ENCODE measurements at places on chromosomes 5 and 9.
A peak's percentile ranks its signal among the peaks of the same experiment; 100 is the strongest.

- DNase-seq = no peak
These were observed 47.9 kb upstream of the HSPA9 start for GRCh38 chr5:138623053-138623452.

- DNase-seq = no peak
These were observed 163.9 kb downstream of the ARRDC3 start for GRCh38 chr5:91219091-91219802.

- DNase-seq = peak; percentile 58
These were observed 26.6 kb upstream of the ABLIM3 start for GRCh38 chr5:149114403-149115312.

- no peak for DNase-seq
These were observed 398.1 kb downstream of the MAN2A1 start for GRCh38 chr5:110087829-110088228.

GRCh38 chr5:14327624-14328023, 184.5 kb downstream of the TRIO start:
- DNase-seq = no peak

GRCh38 chr5:91384671-91385430, 1.7 kb upstream of the ARRDC3 start:
- peak; percentile 91 for DNase-seq

- DNase-seq = no peak
These were observed 485.6 kb downstream of the ZSWIM6 start for GRCh38 chr5:61817472-61818326.

DNA sequence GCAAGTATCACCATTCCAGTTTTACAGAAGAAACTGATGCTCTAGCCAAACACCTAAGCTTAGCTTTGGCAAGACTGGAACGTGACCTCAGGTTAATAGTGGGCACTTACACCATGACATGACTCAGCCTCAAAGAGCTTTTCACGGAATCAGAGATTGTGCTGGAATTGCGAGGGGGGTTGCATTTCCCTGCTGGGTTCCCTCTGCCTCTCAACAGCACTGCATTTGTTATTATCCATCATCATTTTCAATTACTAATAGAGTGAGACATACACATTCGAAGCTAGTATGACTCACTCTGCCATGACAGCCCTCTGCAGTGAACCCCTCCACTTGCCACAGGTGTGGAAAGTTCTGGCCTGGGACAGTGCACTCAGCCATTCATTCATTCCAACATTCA, 8.0 kb downstream of the SPOCK1 start:
- DNase-seq = no peak

DNA sequence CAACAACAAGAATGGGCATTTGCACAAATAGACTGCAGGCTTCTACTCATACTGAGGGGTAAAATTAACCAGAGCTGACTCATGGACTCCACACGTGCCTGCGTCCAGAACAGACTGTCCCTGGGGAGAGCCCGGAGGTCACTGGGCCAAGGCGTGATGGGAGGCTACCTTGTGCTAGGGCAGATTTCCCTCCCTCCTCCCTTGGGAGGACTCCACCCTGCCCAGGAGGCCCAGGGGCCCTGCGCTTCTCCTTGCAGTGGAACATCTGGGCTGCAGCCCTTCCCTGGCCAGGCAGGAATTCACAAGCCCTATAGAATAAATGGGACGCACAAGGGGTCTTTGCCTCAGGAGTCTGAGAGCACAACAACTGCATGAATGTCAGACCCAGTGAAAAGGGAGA, 35.6 kb downstream of the IRX2 start:
- DNase-seq = no peak

DNA sequence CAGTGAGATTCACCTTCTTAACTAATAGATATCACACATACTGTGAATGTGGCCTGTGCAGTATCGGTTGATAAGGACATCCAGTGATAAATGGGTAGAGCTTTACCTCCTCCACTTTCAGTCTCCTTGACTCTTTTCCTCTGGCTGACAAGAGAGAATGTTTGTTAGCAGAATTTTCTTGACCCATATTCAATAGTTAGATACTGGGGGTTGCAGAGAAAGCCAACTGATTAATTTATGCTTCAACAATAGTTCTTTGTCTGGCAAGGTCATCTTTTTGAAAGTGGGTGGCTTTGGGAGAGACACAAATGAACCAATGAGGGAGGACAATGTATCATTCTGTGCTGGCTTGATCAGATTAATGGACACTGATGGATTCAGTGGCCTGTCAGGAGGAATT, 30.3 kb downstream of the TTC23L start:
- DNase-seq = no peak

DNA sequence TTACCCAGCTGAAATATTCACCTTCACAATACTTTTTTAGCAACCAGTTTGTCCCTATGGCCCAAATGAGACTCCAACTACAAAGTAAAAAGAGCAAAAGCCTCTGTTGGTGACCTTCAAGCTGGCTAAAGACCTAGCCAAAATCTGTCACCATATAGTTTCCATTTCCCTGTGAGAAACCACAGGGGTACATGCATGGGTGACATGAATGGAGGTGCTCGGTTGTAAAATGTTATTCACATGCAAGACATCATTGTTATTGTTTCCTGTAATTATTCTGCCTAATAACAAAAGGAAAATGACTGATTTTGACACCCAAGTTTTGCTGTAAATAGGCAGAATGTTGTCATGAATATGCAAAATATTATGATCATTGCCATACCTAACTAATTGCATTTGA, 285.3 kb downstream of the ZNF608 start:
- no peak for DNase-seq

DNA sequence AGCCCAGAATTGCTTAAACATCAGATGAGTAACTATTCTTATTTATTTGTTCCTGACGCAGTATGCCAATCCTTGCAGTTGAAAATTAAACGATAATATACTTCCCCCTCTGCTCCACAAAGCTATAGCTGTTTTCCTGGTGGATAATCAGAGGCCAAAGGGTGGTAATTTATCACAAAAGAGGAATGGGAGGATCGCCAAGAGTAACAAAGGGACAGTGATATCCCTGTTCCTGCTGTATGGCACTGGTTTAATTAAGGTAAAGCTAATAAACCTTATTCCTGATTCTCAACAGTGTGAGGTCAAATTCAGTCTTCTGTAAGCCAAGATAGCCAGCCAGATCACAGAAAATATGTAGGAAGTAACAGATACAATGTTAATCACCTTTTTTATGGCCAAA, 33.4 kb upstream of the PTGER4 start:
- no peak for DNase-seq

GRCh38 chr5:135440916-135441315, 6.2 kb downstream of the DCANP1 start:
- no peak for DNase-seq

GRCh38 chr5:80920333-80920732, 39.8 kb upstream of the RASGRF2 start:
- no peak for DNase-seq

- no peak for DNase-seq
These were observed 60.7 kb downstream of the ROR2 start for GRCh38 chr9:91889161-91889911.

DNA sequence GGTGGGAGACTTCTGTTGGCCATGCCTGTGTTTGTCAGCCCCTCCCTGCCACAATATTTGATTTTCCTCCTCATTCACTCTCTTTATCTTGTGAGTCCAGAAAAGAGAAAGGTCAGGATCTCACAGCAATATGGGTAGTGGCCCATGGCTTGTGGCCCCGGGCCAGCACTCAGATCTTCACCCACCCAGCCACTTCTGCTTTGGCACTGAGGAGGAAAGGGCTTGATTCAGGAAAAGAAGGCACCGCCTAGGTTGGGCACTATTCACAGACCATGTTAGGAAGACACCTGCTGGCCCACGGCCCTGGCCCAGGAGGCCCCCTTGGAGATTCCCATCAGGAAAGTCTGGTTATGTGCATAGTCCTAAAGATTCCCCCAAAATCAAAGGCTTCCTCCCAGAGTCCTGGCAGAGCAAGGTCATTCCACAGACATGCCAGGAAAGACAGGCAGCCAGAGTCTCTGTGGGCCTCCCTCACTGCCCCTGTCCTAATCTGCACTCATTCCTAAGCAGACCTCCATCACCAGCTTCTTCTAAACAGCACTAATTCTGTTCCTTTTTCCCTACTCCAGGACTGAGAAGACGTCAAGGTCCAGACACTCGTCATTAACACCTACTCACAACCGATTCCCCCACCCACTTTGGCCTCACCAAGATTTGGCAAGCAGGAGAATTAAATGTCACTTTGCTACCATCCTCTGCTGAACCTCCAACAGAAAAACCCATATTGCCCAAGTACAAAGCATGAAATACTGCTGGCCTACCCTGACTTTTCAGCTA, 179.3 kb downstream of the DEPDC1B start:
- no peak for DNase-seq

- no peak for DNase-seq
These were observed 142.4 kb downstream of the C9orf152 start for GRCh38 chr9:110065532-110065931.

DNA sequence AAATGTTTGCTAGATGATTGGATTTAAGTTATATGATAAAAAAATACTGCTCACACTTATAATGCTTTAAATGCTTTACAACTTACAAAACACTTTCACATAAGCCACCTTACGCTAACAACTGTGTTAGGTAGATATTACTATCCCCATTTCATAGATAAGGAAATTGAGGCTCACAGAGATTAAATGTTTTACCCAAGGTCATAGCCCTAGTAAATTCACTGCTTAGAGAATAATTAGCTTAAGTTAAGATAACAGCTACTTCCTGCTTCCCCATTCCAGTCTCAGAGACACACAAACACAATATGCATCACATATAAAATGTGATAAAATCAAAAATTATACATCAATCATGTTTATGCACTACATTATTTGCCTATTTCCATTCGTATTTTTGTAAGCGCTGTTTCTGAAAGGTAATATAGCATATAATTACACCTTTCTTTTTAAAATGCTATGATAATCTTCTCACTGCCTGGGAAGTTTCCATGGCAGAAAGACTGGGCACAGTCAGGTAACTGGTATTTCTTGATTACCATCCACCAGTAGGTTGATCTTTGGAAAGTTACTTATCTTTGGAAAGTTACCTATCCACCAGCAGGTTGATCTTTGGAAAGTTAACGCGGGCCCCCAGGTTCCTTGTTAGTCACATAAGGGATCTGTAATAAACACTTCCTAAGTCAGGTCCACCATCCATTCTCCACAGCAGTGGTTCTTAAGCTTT, 101.1 kb downstream of the NFIB start:
- no peak for DNase-seq

- DNase-seq = no peak
These were observed 20.7 kb downstream of the ZNF462 start for GRCh38 chr9:106883626-106884190.

- no peak for DNase-seq
These were observed 55.6 kb downstream of the CRB2 start for GRCh38 chr9:123411636-123412035.

DNA sequence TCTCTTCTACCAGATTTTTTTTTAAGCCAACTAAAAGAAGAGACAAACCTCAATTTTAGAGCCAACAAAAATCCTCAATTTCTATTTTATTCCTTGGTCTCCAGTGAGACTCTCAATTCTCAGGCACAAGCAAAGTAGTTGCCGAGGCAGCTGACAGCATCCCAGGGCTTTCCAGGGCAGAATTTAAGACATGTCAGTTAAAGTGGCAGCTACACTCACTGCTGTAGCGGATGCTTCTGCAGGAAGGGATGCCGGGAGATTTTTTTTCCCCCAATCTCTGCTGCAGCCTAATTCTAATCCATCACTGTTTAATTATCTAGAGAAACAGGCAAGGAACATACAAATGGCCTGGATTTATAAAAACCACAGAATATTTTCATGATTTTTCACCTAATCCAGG, 57.0 kb downstream of the TTC39B start:
- DNase-seq = no peak

GRCh38 chr5:126953640-126954039, 76.7 kb downstream of the MARCHF3 start:
- no peak for DNase-seq

- no peak for DNase-seq
These were observed 65.6 kb downstream of the CDK5RAP2 start for GRCh38 chr9:120514405-120514804.

- peak; percentile 31 for DNase-seq
These were observed 55.9 kb upstream of the BARX1 start for GRCh38 chr9:94010980-94011533.

- no peak for DNase-seq
These were observed 202.4 kb upstream of the PRDM9 start for GRCh38 chr5:23305055-23305454.

- no peak for DNase-seq
These were observed 12.2 kb upstream of the S1PR3 start for GRCh38 chr9:88979021-88979420.

GRCh38 chr9:121958530-121958929, 134.6 kb downstream of the TTLL11 start:
- DNase-seq = no peak

DNA sequence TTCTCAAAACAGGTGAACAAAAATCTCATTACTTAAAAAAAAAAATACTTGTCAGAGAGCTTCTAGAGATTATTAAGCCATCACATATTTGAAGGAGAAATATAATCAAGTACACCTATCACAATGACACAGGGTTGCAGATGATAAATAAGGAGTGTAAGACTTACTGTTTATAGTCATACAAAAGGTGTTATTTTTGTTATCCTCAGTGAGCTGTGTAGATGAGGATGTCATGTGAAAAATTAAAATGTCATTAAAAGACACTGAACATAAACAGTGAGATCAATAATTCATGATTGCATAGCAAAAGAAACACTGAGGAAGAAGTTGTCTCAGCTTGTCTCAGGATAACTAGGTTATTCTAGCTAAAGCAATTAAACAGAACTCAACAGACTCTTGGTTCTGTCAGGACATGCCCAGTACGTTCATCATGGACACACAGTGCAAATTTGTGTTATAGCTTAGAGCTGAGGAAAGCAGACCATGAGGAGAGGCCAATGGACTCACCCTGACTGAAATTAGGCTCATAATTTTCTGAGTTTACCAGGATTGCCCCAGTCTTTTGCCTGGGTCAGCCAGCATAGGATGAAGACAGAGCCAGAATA, 1162.6 kb upstream of the C9orf72 start:
- no peak for DNase-seq

DNA sequence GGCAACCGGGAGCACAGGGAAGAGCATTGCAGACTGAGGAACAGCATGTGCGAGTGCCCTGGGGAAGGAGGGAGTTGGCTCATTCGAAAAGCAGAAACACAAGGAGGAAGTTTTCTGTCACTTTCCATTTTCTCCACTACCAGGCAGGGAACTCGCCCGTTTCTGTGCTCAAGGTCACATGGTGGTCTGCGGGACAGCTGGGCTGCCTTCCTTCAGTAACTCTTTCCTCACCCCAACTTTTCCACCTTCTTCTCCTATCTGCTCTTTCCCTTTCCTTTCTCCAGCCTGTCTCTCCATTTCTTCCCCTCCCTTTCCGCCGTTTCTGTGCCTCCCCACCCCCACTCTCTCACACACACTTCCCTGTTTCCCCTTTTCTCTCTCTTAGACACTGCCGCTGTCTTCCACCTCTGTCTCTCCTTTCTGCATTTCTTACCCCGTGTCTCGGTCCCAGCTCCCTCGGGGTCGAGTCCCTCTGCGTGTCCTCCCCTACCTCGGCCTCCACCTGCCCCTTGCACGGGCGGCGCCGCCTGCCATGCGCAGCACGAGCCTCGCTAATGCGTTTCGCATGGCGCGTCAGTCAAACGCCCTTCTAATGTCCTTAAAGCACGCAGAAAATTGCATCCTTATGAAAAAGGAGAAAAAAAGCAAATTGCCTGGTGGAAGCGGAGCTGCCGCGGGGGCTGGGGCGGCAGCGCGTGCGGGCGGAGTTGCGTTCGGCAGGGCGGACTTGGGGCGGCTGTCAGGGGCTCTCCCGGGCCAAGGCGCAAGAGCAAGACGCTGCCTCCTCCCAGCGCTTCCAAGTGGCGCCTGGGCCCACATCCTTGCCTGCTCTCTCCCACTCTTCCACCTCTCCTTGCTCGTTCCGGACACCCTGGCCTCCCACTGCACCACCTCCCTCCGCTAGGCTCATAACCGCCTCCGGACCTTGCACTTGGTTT, 9.5 kb downstream of the BARX1 start:
- no peak for DNase-seq

Measured in CD8-positive, alpha-beta T cell (primary cell).